Left renal pelvis (tissue), 4 donors: ENCODE measurements at places on chromosomes 7 and 10. TPM values are rescaled to one million over a fixed set of nuclear protein-coding genes. Genes with fewer than 3 reads are reported as not detected.

DNA sequence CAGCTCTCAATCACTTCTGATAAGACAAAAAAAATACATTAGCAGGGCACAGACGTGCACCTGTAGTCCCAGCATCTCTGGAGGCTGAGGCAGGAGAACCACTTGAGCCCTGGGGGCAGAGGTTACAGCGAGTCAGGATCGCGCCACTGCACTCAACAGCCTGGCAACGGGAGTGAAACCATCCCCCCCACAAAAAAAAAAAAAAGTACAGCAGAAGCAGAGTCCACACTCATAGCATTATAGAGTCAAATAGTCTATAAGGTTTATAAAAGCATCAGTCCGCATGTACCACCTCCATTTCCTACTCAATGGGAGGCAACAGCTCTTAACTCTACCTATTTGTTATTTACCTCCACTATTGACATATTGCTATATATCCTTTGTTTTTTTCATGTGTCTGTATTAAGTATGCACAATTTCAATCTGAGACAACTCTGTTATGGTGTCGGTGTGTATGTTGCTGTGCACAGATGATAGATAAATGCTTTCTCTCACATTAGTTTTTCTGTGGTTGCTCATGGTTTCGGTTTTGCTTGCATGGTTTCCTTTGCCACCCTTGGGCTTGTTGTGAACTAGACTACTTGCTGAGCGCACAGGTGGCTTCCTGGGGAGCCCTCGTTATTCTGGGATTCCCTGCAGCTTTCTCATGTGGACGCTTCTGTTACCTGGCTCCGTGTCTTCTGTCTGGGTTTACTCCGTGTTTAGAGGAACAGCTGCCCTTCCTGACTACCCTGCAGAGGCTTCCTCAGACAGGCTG lies 40.4 kb downstream of the PROSER2 start:
- DNase-seq = no peak

The EIF5AL1 gene
- polyA plus RNA-seq = 0.76 TPM

- DNase-seq = no peak
These were observed 32.6 kb downstream of the CHST3 start for GRCh38 chr10:71996592-71997371.

- DNase-seq = no peak
These were observed 240.0 kb downstream of the ARHGAP21 start for GRCh38 chr10:24483701-24484100.

GRCh38 chr10:95211606-95212279 lies 17.7 kb downstream of the ACSM6 start:
- no peak for DNase-seq

The KCTD7 gene
- 20.6 TPM for polyA plus RNA-seq

The PON3 gene
- polyA plus RNA-seq = 2.3 TPM

- no peak for DNase-seq
These were observed 108.5 kb downstream of the ST7 start for GRCh38 chr7:117061751-117062150.

- DNase-seq = no peak
These were observed 7.9 kb upstream of the HOXA2 start for GRCh38 chr7:27110186-27111031.

GRCh38 chr7:408751-409311 lies 110.8 kb downstream of the PDGFA start:
- DNase-seq = no peak

DNA sequence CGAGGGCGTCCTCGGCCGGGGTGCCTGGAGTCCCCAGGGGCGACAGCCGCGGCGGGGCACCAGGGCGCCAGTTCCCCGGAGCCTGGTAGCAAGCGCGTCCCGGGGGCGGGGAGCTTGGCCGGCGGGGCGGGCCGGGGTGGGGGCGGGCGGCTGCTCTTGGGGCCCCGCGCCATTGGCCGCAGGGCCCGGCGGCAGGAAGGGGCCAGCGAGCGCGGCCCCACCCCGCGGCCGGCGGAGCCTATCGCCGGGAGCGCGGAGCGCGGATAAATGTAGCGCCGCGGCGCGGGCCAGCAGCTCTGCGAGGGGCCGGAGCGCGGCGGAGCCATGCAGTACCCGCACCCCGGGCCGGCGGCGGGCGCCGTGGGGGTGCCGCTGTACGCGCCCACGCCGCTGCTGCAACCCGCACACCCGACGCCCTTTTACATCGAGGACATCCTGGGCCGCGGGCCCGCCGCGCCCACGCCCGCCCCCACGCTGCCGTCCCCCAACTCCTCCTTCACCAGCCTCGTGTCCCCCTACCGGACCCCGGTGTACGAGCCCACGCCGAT lies at the start of gene HHEX:
HHEX (plus strand) TSS at position 293 of the 548 bp plus-strand sequence; CDS start at position 325, 32 bp downstream.
- no peak for DNase-seq

GRCh38 chr10:78563314-78563713 lies 505.5 kb upstream of the ZMIZ1 start:
- DNase-seq = no peak

DNA sequence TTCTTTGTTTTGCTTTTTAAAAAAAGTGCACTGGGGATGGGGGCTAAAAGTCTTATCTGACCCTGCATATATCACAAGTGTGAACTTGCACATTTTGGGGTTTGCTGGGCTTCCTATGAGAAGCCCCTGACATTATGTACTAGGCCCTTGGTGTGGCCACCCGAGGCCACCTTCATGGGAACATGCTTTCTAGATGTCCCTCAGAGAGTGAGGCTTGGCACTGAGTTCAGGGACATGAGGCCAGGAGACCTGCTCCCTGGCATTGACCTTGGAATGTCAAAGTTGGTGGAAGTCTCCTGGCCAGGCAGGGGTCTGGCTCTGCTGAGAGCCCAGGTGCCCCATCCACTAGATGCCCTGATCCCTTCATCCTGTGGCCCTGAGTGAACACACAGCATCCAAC lies 536.2 kb downstream of the TCERG1L start:
- DNase-seq = no peak

The VDAC2 gene
- 232 TPM for polyA plus RNA-seq

- DNase-seq = no peak
These were observed 1.2 kb downstream of the GAL3ST4 start for GRCh38 chr7:100166970-100167911.

- no peak for DNase-seq
These were observed 20.2 kb upstream of the TMEM178B start for GRCh38 chr7:141053626-141054025.

DNA sequence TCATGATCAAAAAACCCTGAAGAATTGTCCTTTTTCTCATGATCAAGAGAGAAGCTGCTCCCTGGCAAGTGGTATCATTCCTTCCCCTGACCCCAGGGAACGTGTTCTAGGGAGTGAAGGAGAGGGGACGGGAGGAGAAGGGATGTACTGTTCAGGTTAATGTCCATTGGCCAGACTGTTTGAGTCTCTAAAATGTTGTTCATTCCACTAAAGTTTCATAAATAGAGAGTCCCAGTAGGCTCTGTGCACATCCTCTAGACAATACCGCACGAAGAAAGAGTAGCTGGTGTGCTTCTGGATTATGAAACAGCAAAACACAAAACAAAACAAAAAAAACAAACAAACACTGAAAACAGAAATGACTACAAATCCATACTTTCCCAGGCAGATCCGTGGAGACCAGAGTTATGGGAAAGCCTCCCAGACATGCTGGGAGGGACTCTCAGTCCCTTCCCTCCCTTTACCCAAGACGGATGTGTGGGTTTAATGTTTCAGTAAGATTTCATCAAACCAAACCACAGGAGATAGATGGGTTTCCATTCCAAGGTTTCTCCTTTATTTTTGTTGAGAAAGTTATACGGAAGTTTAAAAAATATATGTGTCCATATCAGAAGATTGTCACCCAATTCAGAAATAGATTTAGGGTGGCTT lies 66.5 kb upstream of the TNS3 start:
- DNase-seq = no peak

DNA sequence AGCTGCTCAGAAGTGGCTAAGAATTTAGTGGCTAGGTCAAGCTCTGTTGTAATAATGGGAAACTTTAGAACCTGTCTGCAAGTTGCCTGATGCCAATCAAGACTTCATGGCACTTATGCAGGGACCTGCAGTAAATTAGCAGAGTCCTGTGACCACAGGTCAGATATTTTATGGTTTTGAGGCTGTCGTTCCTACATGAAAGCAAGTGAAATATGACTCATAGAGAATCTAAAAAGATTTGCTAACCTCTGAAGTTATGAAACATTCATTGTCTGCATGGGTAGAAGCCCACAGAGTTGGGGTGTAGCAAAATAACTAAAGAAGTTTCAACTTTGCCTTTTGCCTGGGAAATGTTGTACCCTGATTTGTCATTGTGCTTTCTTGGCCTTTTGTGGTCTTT lies 32.3 kb downstream of the SLC39A12 start:
- DNase-seq = no peak

DNA sequence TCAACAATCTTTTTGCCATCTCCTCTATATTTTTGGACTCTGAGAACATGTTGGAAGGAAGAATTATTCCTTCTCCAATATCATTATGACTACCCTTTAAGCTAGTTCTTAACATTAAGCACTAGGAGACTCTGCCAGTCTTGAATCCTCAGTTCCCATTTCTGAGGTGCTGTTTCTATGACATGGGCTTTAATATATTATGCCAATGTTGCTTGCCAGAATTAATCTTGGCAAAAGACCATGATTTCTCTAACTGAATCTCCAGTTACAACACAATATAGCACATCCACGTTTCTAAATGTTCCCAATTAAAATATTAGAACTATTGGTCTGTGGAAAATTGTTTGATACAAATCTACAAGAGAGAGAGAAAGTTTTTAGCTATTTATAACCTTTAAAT lies 250.0 kb downstream of the HGF start:
- DNase-seq = no peak

GRCh38 chr10:78559661-78560340 lies 509.0 kb upstream of the ZMIZ1 start:
- DNase-seq = no peak

DNA sequence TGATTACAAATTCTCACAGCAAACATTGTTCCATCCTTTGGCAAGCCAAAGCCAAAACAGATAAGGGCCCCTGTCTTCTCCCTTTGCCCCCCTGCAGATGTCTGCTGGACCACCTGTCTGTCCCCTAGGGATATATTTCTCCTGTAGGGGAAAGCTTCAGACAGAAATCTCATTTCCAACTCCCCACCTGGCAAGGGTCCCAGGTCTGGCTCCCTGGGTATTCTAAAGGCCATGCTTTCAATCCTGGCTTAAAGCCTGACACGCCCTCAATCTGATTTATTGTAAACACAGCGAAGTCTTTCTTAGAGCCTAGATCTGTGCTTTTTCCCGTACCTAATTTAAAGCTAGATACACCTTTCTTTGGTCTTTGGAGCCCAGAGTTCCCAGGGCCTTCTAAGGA lies 66.1 kb downstream of the KCNMA1 start:
- no peak for DNase-seq

- DNase-seq = no peak
These were observed 52.9 kb upstream of the NEBL start for GRCh38 chr10:20949967-20950366.
